ENCODE measurements at places on chromosomes 11 and 22.

DNA sequence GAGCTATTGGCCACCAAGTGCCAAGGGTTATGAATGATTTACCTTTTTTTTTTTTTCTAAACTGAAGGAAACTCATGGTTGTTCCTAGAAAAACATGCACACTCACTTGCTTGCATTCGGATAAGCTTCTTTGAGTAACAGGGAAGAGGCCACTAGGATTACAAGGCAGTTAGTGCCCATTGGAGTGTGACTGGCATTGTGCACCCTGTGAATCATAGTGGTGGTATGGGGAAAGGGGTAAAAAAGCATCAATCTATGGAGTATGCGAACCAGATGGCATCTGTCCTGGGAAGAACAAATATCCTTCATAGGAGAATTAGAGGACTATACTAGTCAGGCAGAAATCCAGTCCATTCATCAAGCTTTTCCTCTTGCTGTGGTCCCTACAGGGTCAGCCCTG is 24.2 kb downstream of the CD44 start:
- no peak for DNase-seq

DNA sequence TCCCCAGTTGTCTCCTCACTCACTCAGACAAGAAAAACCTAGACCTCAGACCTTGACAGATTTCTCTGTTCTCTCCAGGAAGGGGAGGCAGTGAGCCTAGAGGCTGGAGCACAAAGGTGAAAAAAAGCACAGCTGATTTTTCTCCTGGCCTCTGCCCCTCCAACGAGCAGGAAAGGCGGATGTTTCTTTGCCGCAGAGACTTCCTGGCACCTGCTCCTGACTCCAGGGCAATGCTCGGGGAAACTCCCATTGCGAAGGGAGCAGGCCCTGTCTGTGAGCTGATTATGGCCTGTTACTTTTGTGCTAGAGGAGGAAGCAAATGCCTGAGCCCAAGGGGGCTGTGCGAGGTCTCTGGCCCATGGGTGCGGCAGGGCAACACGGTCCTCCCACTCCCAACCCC is 25.4 kb downstream of the MS4A10 start:
- DNase-seq: no peak

DNA sequence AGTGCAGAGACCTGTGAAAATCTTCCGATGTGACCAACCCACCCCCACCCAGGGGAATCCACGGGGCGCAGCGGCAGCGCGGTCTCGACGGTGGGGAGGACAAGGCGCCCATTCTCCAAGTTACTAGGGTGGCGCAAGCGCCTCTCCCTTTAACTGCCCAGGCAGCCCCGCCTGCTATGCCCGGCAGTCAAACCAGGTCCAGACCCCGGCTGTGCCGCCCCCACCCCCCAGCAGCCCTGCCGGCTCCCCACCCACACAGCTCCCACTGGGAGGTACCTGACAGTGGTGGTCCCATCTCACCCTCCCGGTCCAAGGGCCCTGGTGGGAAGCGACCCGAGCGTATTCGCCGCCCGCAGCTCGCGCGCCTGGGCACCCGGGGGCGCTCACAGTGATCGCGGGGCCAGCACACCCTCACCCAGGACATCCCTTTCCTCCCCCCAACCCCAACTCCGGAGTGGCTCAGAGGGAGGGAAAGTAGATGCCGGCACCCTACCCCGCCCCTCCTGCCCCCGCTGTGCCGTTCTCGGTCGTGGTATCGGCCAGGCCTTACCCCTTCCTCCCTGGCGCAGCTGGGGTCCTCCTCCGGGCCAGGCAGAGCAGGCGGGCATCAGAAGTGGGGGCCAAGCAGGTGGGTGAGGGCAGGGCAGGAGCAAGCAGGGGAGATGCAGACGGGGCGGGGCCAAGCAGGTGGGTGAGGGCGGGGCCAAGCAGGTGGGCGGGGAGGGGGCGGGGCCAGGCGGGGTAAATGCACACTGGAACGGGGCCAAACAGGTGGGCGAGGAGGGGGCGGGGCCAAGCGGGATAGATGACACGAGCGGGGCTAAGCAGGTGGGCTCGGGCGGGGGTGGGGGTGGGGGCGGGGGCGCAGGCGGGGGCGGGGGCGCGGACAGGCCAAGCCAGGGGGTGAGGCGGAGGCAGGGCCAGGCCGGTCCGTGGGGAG is at the start of gene TRPM5:
Gene TRPM5 (minus strand): TSS at position 634 of the 940 bp plus-strand sequence. CDS start 21,478 bp downstream, outside the sequence.
- DNase-seq: no peak

DNA sequence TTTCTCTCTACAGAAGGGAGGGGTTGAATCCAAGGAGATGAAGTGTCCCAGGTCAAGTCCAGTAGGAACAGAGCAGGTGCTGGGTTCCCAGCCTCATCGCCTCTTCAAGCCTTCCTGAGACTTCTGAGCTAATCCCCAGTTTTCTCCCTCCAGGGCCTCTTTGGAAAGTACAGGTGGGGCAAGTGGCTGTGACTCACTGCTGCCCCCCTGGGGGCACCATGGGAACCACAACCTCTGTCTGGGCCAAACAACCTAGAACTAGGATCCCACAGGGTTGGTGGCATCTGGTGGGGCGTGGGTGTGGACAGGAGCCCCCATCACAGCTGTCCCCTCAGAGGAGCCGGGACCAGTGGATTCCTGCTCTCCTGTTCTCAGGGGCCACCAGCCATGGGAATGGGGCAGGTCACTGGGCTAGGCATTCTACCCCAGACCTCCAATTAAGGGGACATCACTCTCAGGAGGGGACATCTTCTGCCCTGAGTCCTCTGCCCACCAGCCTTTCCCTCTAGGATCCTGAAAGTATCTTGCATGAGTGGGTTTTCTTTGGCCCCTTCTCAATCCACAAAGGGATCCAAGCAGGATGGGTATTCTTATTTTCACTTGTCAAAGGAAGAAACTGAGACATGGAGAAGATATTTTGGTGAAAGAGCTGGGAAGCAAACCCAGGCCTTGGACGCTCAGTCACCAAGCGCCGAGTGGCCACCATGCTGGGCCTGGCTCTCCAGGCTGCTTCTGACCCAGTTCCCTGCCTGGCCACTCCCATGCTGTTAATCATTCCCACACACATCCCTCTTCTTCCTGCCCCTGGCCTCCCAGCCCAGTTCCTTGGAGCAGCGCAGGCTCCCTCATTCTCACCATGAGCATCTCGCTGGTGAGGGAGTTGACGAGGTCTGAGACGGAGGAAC is 23.8 kb downstream of the LRRC10B start:
- peak; percentile 60 for DNase-seq

DNA sequence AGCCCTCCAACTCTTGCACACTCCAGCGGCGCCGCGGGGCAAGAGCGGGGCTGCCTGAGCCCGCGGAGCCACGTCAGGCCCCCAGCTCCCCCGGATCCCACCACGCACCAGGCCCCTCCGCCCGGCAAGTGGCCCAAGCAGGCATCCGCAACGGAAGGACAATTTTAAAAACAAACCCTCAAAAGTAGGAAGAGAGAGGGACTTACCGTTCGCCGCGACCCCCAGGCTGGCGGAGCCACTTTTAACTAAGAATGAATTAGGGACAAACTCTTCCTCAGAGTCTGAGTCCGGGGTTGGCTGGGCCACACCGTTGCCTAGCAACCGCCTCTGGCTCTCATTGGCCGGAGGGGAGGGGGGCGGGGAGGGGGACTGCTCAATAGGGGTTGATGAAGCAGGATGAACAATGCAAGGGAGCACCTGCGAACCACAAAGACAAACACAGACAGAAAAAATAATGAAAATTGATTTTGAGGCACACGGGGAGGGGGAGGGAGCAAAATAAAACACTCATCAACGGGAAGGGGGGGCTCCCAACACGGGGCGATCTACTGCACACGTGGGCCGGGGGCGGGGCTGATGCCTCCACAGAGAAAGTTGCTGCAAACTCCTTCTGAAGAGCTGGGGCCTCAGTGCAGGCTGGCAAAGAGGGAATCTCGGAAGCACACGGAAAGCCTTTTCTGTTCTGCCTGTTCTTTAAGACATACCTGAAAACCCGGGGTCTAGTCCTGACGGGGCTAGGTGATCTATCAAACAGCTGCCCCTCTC is 387.5 kb upstream of the NARS2 start:
- peak; percentile 5 for DNase-seq

GRCh38 chr22:35540595-35541253 is at the start of gene RASD2:
TSS of gene RASD2 (plus strand) at chr22:35540831. CDS start at chr22:35546810, 5,979 bp downstream.
- peak; percentile 31 for DNase-seq

GRCh38 chr11:79088967-79089366 is 351.9 kb downstream of the TENM4 start:
- DNase-seq: no peak

DNA sequence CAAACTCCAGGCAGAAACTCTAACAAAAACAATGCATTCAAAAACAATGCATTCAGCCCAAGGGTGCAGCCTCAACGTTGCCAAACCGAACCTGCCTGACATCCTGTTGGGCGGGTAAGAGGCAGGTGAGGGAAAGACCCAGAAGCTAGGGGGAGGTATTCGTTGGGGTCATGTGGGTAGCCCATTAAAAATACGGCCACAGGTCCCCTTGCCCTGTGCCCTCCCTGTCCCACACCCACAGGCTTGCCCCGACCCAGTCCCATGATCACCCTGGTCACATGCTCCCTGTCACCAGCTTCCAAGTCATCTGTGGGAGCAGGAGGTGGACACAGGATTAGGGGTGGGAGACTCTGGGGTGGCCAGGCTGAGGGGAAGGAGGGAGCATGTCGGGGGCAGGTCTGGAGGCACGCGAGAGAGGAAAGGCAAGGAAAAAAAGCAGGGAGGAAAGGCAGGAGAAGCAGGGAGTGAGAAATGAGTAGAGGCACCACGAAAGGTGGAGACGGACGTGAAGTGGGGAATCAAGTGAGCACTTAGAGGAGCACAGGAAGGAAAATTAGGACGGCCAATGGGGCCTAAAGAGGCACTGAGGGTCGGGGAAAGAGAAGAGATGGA is 683 bp downstream of the PLA2G6 start:
- DNase-seq: peak; percentile 52

- no peak for DNase-seq
These were observed 84.0 kb upstream of the RTL6 start for GRCh38 chr22:44582016-44582415.

DNA sequence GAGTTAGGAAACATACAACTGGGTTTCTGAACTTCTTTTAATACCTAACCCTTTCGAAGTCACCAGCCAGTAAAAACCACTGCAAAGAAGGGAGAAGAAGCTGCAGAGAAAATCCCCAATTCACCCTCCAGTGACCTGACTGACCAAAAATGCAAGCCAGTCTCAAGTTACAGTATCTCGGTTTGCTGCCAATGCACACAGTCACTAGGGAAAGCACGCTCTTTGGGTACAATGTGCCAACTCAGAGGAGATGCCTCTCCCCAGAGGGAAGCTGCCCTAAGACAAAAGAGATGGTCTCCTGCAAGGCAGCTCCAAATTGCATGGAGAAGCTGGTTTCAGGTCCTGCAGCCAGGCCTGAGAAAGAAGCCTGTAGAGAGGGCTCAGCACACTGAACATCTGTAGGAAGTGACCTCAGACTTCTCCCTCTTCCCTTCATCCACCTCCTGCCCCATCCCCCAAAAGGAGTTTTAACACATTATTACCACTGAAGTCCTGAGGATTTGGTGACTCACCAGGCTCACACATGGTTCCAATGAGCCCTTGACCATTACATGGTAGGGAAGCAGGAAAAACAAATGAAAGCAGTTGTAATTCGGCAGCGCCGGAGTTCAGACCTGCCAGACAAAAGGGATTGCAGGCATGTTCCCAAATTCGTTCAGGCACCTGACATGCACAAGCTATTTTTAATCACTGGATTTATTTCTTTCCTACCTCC is 90.1 kb downstream of the ETS1 start:
- no peak for DNase-seq

DNA sequence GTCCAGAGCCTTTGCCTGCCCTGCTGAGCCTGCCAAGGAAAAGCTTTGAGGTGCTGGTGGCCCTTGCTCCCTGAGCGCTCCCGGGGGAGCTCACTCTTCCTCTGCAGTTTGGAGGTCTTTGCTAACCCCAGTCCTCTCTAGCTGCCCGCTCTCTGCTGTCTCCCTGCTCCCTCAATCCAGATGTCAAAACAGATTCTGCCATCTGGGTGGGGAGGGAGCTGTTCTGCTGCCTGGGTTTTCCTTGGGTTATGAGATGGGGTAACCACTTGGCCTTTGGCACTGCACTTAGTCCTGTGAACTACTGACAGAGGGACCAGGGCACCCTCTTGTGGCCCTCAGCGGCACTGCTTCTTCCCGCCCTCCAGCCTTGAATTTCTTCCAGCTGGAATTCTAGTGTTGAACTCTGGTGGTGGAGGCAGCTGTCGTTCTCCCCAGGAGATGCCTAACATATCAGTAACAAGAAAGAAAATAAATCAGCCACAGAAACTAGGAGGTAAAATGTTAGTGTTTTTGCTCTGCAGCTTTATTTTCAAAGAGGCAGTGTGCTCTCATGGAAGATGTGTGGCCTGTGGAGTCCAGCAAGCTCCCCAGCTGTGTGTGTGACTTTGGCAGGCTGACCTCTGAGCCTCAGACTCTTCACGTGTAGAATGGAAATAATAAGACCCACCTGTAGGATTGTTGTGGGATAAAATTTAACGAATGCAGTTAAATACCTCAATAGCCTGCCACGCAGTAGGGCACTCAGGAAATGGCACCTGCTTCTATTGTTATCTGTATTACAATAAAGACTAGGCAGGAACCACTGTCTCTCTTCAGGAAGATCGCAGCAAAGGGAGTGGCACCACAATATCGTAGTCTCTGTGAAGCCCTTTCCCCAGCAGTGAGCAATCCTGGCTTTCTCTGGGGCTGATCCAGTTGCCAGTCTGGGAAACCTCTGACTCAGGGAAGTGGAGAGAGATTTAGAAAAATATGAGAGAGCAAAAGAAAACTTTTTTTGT is 23.4 kb downstream of the ARFGAP2 start:
- DNase-seq: peak; percentile 86

- DNase-seq: peak; percentile 27
These were observed 717 bp upstream of the ZNF202 start for GRCh38 chr11:123742031-123742723.

GRCh38 chr22:29268511-29269229 is 602 bp downstream of the EWSR1 start:
- peak; percentile 51 for DNase-seq

- no peak for DNase-seq
These were observed 438 bp upstream of the PLA2G3 start for GRCh38 chr22:31140746-31141145.

GRCh38 chr11:7495882-7496551 is 10.7 kb downstream of the OLFML1 start:
- peak; percentile 77 for DNase-seq

- DNase-seq: no peak
These were observed 44.0 kb downstream of the KIAA1671 start for GRCh38 chr22:24996420-24996952.

- peak; percentile 49 for DNase-seq
These were observed 2.2 kb downstream of the APOA1 start for GRCh38 chr11:116835042-116835772.

All from hematopoietic multipotent progenitor cell treated with erythropoietin and hydrocortisone succinate and interleukin-3 and kit ligand, for 6 days (in vitro differentiated cells).